T-helper 2 cell (primary cell): ENCODE measurements at places on chromosomes 5 and 9.
A peak's percentile ranks its signal among the peaks of the same experiment; 100 is the strongest.

GRCh38 chr9:7228726-7229125 lies 471.0 kb downstream of the KDM4C start:
- no peak for DNase-seq

GRCh38 chr5:74863726-74864125 lies 2.5 kb downstream of the FAM169A start:
- DNase-seq, result no peak

DNA sequence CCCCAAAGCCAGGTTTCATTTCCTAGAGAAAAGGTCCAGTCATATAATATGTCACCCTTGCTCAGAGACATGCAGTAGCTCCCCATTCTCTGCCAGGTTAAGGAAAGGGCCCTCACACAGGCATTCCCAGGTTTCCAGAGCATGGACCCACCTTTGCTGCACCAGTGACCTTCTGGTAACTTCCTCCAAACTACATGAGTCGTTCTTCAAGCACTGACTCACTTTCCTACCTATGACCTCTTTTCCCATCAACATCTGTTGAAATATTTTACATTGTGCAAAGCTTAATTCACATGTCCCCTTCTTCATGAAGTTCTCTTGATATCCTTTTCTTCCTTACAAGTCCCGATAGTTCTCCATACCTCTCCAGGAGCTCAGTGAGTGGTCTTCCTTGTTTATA lies 25.9 kb downstream of the SH3TC2 start:
- no peak for DNase-seq

DNA sequence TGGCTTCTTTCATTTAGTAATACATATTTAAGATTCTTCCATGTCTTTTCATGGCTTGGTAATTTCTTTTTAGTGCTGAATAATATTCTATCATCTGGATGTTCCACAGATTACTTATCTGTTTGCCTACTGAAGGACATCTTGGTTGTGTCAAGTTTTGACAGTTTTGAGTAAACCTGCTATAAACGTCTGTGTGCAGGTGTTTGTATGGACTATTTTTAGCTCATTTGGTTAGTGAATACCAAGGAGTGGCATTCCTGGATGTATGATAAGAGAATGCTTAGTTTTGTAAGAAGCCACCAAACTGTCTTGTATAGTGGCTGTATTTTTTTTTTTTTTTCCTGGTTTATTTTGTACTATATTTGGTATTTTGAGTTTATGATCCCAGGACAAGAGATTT lies 38.4 kb downstream of the PRRC1 start:
- no peak for DNase-seq

GRCh38 chr9:16319646-16320045 lies 550.8 kb downstream of the BNC2 start:
- no peak for DNase-seq

DNA sequence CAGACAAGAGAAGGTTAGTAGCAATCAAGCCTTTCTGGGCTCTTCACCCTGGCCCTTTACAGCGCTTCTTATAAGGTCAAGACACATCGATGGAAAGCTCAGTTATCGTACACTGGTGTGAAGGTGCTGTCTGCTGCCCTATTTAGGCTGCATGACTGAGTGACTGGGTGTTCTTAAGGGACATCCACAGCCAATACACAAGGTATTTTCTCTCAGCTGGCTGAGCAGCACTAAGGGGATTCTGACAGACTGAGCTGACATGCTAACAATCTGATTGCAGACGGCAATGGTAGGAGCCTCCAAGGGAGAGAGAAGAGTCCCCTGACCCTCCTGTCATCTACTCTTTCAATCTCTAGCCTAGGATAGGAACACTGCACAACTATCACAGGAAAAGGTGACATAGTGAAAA lies 577.9 kb downstream of the ISL1 start:
- DNase-seq, result no peak

- DNase-seq, result peak; percentile 18
These were observed 39.0 kb upstream of the DMXL1 start for GRCh38 chr5:119031905-119032304.

DNA sequence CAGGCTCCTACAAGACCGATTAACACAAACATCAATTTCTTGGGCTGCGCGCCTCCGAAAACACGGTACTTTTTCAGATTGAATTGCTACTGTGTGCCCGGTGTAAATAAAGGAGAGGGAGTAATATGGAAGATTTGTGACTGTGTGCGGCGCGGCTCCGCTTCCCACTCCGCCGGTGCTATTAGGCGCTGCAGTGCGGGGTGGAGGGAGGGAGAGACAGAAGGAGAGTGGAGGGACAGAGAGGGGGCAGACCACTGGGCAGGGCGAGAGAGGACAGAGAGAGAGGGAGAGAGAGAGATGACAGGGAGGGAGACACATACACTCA lies 24.7 kb upstream of the RNU6ATAC start:
- no peak for DNase-seq

DNA sequence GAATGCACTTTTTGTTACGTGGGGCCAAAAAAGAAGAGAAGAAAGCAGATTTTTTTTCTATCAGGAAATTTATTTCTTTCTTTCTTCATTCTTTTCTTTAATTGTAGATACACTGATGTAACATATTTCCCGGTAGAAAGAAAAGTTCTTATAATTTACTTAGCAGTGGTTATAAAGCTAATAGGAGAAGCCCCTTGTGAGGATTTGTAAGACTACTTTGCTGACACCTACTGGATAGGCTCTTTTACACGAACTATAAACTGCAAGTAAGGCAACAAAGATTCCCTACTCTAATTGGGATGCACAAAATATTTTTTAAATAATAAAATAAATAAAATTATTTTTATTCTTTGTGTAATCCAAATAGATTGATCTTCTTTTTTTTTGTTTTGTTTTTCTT lies 284.4 kb downstream of the DNAH5 start:
- no peak for DNase-seq

DNA sequence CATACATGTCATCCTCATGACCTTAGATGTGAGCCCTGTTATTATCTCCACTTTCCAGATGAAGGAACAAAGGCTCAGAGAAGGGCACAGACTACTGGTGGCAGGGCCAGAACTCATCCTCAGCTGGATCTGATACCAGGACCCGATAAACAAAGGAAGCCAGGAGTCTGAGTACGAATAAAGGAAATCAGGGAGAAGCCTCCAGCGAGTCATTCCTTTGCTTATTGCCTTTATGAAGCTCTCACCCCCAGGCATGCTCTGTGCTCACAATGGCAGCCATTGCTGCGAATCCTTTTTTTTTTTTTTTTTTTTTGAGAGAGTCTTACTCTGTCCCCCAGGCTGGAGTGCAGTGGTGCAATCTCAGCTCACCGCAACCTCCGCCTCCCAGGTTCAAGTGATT lies 130.1 kb downstream of the GAPVD1 start:
- no peak for DNase-seq
